ENCODE measurements at places on chromosomes 16 and 17.

GRCh38 chr16:1082266-1082951 is 9.9 kb downstream of the SSTR5 start:
- no peak for DNase-seq

GRCh38 chr17:50412188-50412732 is 13.8 kb upstream of the ACSF2 start:
- DNase-seq: no peak

DNA sequence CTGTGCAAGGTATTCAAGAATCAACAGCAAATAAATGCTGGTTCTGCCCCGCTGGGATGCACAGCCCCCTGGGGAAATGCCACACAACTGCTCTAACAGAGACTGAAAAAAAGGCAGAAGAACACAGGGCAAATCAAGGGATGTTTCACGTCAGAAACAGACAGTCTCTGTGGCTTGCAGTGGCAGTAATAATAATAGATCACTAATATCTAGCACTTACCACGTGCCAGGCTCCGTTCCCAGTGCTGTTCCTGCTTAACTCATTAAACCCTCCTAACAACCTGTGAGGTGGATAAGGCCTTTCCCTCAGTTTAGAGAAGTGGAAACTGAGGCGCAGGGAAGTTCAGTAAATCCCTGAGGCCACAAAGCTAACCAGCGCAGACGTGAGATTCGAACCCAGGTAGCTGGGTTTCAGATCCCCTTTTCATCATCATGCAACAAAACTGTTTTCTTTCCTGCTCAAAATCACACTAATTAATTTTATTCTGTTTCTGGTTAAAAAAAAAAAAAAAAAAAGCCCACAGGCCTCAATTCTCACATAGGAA is 36.7 kb downstream of the ARHGAP17 start:
- no peak for DNase-seq

DNA sequence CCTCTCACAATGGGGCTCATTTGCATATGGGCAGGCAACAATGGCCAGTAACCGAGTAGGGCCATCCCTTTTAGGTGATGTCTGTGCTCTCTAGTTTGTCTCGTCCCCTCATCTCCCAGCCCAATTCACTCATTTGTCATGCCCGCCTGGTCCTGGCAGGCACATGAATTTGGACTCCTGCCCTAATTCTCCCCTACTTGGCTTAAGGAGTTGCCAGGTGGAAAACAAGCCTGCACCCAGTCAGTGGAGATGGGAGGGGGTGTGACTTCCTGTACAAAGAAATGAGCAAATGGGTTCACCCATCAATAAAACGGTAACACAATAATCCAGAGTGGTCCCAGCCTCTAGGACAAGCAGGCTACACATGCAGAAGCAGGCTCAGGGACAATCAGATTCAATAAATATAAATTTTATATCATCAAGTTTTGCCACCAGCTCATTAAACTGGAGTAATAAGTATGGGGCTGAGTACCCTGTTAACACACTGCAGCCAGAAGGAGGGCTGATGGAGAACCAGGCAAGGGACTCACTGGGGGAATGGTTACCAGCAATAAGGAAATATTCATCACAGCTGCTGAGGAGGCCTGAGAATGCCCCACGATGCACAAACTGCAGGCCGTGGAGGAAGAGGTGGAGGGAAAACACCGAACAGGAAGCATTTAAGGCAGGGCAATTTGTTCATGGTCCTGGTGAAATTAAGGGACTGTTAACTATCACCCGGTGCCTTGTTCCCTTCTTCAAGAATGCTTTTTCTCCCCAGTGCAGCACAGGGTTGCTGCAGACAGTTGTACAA is 84.4 kb upstream of the GPRC5B start:
- DNase-seq: no peak

DNA sequence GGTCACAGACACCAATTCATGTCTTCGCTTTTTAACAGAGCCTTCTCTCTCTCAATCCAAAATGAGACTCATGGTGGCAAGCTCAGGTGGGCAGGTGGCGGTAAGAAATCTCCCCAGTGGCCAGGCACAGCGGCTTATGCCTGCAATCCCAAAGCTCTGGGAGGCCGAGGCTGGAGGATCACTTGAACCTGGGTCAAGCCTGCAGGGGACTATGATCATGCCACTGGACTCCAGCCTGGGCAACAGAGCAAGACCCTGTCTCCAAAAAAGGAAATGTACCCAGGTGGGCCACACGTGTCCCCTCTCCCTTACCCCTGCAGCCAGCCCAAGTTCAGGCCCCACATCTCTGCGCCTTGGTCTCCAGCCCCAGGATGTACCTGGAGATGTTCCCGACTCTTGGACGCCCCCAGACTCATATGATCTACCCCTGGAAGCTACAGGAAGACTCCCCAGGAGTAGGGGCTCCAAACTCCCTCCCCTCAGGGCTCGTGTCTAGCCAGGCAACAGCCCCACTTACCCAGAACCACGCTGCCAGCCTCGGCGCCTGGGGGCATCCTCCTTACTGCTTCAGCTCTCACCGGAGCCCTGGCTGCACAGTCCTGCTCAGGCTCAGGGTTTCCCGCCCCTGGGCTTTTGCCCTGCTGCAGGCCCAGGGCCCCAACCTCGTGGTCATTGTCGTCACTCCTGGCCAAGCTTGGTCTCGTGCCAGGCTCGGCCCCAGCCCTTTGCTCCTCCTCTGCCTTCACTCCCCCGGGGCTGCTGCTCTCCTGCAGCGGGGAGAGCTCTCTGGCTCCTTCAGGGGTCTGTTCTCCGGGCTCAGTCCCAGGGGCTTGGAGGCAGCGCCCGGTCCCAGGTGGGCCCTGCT is 16.2 kb downstream of the MYLK3 start:
- DNase-seq: no peak
